ENCODE measurements at places on chromosomes 6 and 20.

GRCh38 chr6:52297433-52297832 lies 12.9 kb upstream of the MCM3 start:
- DNase-seq: no peak

- no peak for DNase-seq
Observed at GRCh38 chr6:170011204-170012036, 260.0 kb downstream of the ERMARD start.

GRCh38 chr6:137222381-137222780 lies 3.2 kb upstream of the IFNGR1 start:
- DNase-seq: no peak

DNA sequence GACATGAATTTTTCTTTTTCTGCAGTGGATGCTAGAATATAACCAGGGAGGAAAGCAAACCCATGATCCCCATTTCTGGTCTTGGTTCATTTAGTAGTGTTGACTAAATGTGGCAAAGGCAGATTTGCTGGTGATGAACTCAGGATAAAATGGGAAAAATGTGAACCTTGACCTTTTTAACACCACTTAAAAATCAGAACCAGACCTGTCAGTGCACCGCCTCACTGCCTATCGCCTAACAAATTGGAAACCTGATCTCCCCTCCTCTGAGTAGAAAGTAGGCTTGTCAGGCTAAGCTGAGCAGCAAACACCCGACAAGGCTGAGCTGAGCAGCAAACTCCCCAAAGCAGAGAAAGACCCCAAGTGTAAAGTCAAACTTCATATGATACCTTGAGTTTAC lies 254.8 kb downstream of the FOXC1 start:
- DNase-seq: peak; percentile 4

DNA sequence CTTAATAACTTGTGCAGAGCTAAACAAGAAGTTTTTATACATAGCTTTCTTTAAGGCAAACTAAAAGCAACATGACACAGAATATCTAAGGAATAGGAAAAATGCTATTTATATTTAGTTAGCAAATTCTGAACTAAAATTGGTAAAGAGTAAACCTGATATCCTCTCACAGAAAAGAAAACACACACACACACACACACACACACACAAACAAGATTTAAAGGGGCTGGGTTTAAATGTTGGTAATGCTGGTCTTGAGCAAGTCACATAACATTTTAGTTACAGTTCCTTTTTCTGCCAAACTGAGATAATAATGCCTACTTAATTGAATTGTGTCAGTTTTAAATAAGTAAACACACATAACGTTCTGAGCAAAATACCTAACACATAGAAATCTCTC lies 1.6 kb downstream of the TRDN start:
- DNase-seq: no peak

- no peak for DNase-seq
Observed at GRCh38 chr20:17460119-17460518, 71.1 kb downstream of the BFSP1 start.

DNA sequence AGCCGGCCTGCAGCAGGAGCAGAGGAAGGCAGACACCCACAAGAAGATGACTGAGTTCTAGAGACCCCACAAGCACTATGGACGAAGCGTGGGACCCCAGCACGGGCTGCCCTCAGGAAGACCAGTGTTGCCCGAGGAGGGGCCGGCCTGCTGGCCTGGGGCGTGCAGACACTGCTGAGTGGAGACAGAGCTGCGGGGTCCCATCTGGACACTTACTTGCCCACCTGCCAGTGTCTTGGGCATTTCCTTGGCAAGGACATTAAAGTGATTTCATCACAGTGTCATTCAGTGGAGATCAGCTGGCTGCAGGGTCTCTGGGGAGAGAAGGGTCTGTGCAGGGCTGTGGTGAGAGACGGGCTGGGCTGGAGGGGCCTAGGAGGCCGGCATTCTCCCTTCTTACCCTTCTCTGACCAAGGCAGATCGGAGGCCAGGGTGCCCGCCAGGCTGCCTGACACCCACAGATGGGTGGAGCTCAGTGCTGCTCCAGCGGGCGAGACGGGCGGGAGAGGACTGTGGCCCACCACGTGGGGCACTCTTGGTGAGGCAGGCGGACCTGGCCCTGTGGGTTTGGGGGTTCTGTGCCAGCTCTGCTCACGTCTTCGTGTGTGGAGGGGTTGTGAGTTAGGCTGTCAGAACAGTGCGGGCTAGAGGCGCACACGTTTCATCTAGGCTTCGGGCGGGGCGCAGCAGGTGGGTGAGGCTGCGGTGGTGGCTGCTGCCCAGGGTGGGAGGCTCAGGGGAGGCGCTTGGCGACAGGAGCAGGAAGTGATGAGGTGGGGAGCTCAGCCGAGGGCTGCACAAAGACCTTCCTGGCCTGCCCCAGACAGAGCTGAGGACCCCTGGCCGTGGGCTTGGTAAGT lies at the start of gene LIME1:
LIME1 (plus strand) TSS at position 806 of the 860 bp plus-strand sequence. CDS start 886 bp downstream, outside the sequence.
- no peak for DNase-seq

DNA sequence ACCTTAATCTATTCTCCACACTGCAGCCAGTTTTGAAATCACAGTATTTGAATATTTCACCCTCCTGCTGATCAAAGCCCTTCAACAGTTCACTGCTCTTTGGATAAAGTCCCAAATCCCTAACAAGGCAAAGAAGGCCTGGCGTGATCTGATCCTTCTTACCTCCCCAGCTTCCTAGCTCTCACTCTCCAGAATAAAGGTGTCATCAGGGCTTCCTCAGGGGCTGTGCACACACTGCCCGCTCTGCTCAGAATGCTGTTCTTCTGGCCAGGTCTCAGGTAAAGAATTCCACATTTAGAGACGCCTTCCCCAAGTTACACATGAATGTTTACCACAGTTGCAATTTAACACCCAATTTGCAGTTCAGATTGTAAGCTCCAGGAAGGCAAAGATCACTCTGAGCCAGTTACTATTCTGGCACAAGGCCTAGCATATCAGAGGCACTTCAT lies 58.9 kb upstream of the MCM9 start:
- DNase-seq: no peak

- DNase-seq: no peak
Observed at GRCh38 chr20:44039741-44040140, 125.1 kb downstream of the TOX2 start.

GRCh38 chr20:9615766-9616454 lies 101.5 kb downstream of the LAMP5 start:
- DNase-seq: no peak

DNA sequence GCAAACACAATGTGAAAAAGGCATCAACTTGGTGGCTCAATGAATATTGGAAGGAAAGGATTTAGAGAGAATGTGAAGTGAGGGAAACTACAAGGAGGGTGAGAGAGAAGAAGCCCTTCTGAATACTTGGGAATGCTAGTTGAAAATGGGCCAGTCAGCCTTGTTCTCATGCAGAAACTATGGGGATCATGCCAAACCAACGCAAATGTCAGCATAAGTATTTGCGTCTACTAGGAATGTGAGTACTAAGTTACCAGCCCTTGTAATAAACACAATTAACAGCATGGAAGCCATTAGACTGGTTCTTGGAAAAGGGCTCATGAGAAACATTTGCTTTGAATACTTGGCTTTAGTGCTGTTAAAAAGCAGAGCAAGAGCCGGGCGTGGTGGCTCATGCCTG lies 54.9 kb upstream of the AIG1 start:
- no peak for DNase-seq

DNA sequence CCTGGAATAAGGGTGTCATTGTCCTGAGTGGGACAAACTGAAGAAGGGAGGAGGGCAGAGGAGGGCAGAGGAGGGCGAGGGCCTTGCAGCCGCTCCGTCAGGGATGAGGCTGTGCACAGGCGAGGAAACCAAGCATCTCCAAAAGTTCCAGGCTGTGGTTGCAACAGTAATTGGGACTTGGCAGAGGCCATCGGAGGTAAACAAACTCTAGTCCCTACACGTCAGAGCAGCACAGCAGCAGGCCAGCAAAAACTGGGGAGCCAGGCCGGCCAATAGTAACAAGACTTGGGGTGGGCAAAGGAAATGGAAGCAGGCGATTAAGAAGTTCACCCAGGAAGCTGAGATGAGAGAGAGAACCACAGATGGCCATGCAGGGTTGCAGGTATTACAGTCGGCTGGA lies 142.8 kb downstream of the SMOC2 start:
- no peak for DNase-seq

GRCh38 chr6:151004383-151005024 lies 139.0 kb downstream of the MTHFD1L start:
- peak; percentile 39 for DNase-seq

- no peak for DNase-seq
Observed at GRCh38 chr6:34523441-34524206, 32.5 kb downstream of the SPDEF start.

DNA sequence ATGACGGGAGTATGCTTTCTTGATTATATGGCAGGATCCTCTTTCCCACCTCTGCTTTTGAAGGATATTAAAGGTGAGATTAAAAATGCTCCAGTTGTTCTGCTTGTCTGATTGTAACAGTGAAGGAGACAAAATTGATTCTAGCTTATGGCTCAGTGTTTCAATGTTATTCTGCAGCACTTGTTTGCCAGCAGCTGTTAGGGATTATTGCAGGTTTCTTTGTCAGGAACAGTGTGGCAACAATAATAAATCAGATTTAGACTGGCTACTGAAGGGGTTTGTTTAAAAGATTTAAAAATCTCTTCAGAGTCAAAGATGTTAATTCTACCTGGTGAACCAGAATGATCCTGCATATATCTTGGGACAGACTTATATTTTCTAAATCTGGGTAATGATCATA lies 126.9 kb downstream of the LAMA2 start:
- DNase-seq: no peak

- no peak for DNase-seq
Observed at GRCh38 chr6:137882225-137882961, 15.3 kb downstream of the TNFAIP3 start.

DNA sequence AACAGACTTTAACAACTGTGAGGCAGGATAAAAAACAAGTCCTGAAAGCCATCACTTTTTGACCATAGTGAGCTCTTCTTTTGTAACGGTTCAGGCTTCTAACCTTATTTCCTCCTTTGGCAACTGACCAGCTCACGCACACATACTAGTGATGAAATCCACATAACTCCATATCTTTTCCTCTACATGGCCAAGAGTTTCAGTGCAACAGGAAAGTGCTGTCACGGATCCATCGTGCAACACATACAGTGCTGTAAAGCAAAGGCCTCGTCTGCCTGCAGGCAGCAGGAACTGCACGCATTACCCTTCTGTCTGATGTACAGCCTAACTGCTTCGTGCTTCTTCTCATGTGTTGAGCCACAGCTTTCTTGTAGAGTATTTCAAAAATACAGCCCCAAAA lies 108.5 kb downstream of the EPM2A start:
- DNase-seq: no peak

DNA sequence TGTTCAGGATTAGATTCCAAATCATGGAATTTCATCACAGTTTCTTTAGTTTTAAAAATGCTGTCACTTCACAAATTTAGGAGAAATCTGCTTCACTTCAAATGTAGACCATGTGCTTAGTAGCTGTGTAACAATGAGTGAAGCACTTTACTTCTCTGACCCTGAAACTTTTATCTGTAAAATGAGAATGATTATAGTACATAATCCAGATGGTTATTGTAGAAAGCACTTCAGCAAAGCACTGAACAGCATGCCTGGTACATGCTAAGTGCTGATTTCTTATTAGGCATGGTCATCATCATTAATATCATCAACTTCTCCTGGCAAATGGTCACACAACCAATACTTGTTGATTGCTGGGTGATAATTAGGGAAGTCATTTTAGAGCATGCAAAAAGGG lies 705.0 kb downstream of the EPHA7 start:
- no peak for DNase-seq

- no peak for DNase-seq
Observed at GRCh38 chr6:148329596-148330381, 12.8 kb upstream of the SASH1 start.

- no peak for DNase-seq
Observed at GRCh38 chr6:21972516-21972915, 324.3 kb downstream of the PRL start.

- no peak for DNase-seq
Observed at GRCh38 chr6:105382958-105383357, 19.9 kb downstream of the PREP start.

GRCh38 chr6:43979525-43979924 lies 147.7 kb downstream of the MRPL14 start:
- no peak for DNase-seq

- no peak for DNase-seq
Observed at GRCh38 chr20:24164360-24164759, 175.8 kb upstream of the GGTLC1 start.

- DNase-seq: no peak
Observed at GRCh38 chr20:51122931-51123658, 100.2 kb upstream of the KCNG1 start.

GRCh38 chr6:63683071-63683603 lies 47.5 kb downstream of the PHF3 start:
- DNase-seq: no peak

- no peak for DNase-seq
Observed at GRCh38 chr6:129623008-129623732, 86.8 kb downstream of the ARHGAP18 start.

- no peak for DNase-seq
Observed at GRCh38 chr6:127904160-127904559, 3.3 kb upstream of the THEMIS start.

DNA sequence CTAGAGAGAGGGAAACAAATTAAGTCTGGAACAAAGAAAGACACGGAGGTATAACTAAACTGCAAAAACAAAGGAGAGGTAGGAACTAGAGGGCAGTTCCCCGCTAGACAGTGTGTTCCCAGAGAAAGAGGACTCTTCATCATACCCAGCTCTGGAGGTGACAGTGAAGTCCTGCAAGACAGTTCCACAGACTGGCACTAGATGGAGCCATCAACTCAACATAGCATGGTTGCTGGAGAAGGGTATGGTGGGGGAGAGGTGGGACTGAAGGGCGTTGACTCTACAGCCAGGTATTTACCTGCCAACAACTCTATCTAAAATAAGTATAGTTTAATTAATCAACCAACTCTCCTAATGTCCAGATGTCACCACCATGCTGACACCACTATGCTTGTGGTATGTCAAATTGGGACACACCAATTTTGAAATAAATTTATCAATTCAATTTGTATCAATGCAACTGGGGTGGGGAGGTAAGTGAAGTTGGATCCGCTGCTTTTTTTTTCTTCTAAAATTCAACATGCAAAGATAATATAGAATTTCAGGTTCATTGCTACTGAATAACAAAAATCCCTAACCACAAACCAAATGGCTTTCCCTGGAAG lies 9.7 kb downstream of the BACH2 start:
- no peak for DNase-seq

- no peak for DNase-seq
Observed at GRCh38 chr20:9093218-9093957, 24.5 kb downstream of the PLCB4 start.

- no peak for DNase-seq
Observed at GRCh38 chr6:151436802-151437201, 15.1 kb downstream of the RMND1 start.

DNA sequence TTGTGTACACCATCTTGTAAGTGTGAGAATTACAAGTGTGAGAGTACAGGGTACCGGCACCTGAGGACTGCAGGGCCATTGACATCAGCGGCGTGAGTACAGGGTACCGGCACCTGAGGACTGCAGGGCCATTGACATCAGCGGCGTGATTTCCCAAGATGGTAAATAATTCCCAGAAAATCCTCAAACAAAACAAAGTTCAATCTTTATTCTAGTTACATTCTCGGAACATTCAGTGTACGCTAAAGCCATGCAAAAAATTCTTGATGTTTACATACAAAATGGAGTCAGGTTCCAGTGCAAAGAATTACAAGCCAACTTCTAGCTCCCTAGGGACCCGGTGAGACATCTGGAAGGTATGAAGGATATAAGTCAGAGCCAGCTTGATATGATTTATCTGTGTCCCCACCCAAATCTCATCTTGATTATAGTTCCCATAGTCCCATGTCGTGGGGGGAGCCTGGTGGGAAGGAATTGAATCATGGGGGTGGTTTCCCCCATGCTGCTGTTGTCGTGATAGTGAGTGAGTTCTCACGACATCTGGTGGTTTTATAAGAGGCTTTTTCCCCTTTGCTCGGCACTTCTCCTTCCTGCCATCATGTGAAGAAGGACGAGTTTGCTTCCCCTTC lies 172.7 kb downstream of the TTLL2 start:
- no peak for DNase-seq
